Activated CD4-positive, CD25-positive, alpha-beta regulatory T cell (primary cell): ENCODE measurements at places on chromosomes 7 and 10.

DNA sequence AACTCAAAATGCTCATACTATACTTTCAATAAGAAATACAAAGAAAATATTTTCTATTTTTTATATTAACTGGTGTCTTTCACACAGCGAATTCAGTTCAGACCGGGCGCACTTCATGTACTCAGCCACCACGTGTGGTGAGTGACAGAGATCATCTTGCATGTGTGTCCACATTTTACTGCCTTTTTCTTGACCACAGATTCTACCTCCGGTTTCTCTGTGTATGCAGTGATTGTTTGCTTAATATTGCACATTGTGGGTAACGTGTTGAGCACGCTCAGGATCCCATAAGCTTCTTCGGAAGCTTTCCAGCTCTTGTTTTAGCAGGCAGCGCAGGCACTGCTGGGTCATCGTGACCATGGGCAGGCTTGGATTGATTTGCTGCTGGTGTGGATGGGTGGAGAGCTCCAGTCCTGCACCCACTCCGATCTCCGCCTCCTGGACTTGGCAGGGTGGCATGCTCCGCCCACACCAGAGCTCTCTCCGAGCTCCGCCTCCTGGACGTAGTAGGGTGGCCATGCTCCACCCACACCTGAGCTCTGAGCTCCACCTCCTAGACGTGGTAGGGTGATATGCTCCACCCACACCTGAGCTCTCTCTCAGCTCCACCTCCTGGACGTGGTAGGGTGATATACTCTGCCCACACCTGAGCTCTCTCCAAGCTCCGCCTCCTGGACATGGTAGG, 253.3 kb downstream of the DIP2C start:
- no peak for DNase-seq

DNA sequence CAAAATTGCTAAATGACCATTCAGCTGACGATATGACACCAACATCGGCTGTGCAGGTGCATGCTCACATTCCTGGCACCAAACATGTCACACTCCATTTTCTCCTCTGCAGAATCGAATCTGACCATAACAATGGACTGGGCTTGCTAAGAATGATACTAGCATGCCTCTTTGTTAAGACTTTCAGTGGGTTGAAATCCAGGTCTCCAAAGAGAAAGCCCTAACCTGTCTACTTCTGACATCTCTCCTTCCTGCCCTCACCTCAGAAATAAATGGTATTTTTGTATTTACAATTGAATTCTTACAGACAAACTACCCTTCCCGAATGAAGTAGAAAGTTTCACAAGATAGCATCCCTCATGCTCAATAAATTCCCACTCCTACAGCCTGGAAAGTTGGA, 373.9 kb downstream of the KCNMA1 start:
- no peak for DNase-seq

GRCh38 chr7:50145226-50145625, 52.2 kb upstream of the ZPBP start:
- DNase-seq, result no peak

DNA sequence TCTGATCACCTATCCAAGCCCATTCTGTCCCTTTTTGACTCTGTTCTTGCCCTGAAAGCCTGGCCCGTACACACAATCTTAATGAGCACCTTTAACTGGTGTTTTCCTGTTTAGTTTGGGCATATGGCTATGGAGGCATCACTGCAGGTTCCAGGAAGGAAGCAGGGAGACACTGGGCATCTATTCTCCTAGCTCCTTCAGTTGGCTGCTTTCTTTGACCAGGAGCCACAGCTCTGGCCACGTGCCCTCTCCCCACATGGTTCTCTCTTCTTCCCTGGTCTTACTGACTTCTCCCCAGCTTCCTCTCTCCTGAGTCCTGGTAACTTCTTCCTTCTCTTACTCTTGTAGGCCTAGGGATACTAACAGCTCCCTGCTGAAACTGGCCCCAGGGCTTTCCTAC, 144.4 kb downstream of the CREB5 start:
- DNase-seq, result no peak

- no peak for DNase-seq
Observed at GRCh38 chr10:48477616-48478015, 127.3 kb downstream of the ARHGAP22 start.

- no peak for DNase-seq
Observed at GRCh38 chr7:133977409-133978274, 149.5 kb upstream of the LRGUK start.

- no peak for DNase-seq
Observed at GRCh38 chr10:117159390-117159789, 21.3 kb upstream of the VAX1 start.

- DNase-seq, result no peak
Observed at GRCh38 chr7:106608661-106609060, 52.3 kb downstream of the CCDC71L start.

GRCh38 chr10:33192190-33192589, 142.3 kb downstream of the NRP1 start:
- DNase-seq, result no peak

GRCh38 chr7:77337456-77337990, 78.6 kb downstream of the GSAP start:
- DNase-seq, result no peak

DNA sequence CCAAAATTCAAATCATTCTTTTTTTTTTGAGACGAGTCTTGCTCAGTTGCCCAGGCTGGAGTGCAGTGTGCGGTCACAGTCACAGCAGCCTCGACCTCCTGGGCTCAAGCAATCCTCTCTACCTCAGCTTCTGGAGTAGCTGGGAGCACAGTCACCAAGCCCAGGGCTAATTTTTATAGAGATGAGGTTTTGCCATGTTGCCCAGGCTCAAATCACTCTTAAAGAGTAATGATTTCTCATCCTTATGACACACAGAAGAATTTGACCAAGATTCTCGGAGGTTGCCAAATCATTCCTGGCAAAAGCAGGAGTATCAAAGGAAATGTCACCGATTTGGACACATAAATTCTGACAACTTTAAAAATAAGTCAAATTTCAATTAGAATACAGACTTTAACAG, 39.1 kb downstream of the SIRT1 start:
- DNase-seq, result no peak

DNA sequence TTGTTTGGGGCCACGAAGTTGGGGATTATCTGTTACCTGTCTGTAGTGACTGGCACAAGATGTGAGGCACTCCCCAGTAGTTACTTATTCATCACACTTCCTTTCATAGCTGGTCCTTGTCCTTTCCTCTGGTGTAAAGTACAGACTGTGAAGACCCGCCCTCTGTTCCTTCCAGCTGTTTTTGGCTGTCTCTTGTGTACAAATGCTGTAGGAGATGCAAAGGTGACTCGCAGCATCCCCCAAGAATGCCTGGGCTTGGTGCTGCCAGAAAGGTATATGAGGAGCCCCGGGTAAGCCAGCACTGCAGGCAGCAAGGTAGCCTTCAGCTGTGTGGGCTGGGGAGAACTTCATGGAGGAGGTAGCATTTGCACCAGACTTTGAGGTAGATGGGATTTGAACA, 236.6 kb downstream of the EBF3 start:
- DNase-seq, result no peak

GRCh38 chr7:74028321-74028838, 407 bp downstream of the ELN start:
- DNase-seq, result no peak

DNA sequence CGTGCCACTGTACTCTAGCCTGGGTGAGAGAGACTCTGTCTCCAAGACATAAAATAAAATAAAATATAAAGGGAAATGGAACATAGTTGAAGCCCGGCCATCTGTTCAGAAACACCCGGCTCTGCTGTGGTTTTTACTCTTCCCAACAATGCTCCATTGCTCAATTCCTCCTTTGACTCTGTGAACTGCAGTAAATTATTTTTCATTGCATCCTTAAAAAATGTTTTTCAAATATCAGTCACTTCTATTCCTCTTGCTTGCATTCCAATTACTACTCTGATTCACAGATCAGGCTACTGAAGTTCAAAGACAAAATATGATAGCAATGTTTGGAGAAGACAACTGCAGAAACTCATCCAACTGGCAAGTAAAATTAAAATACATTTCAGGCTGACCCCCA, 983.0 kb downstream of the SORCS1 start:
- no peak for DNase-seq

DNA sequence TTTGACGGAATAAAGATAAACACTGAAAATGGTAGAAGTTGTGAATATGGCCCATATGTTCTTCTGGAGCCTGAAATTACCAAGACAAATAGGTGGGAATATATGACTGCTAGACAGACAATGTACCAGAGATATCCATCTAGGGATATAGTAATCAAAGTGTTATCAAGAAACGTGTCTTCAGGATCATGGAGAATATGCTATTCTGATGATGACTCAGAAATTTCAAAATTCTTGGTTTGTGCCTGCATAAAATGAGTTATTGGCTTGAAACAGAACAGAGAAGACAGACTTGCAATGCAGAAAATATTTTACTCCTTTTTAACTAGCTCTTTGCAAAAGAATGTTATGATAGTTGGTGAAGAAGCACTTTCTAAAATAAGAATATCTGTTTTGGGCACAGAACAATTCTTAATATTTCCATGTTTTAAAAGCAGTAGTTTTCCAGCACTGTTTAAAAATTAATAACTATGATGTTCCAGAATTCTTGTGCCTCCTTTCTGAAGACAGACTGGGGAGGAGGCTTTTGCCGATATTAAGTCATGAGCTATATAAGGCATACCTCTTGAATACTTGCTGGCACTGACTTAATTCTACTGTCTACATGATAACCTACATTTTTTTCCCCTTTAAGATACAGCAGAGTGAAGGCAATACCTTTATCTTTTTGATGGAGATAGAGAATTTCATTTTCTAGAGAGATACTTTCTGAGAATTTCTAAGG, 34.4 kb upstream of the CABCOCO1 start:
- no peak for DNase-seq

DNA sequence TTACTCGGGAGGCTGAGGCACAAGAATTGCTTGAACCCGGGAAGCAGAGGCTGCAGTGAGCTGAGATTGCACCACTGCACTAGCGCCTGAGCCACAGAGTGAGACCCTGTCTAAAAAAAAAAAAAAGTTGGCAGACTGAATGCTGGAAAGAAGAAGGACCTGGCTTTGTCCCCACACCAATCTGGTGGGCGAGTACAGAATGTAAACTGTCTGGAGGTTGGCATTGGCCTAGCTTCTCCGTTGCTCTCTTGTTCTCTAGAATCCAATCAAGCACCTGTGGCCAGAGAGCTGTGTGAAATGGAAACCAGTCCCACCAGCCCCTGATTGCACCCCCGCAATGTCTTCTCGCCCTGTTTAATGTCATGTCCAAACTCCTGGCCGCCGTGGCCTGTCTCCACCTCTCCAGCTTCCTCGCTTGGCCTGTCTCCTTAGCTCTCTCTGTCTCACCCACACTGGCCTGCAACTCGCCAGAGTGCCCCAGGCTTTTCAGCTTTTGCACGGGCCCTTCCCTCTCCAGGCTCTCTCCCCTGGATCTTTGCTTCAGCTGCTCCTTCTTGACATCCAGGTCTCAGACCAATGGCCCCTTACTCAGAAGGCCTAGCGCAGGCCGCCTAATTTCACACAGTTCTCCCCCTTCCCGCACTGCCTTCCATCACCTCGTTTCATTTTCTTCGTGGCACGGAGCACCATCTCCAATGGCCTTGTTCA, 670 bp upstream of the AGK start:
- DNase-seq, result no peak

DNA sequence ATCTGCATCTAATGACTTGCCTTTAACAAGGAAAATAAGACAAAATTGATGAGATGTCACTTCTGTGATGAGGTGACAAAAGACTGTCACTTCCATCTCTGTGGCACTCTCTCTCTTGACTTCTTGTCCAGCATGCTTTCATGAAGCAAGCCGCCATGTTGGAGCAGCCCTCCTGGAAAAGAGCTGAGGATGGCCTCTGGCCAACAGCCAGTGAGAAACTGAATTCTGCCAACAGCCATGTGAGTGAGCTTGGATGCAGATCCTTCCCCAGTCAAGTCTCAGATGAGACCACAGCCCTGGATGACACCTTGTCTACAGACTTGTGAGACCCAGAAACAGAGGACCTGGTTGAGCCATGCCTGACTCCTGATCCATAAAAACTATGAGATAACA, 412.6 kb upstream of the SHH start:
- DNase-seq, result no peak

DNA sequence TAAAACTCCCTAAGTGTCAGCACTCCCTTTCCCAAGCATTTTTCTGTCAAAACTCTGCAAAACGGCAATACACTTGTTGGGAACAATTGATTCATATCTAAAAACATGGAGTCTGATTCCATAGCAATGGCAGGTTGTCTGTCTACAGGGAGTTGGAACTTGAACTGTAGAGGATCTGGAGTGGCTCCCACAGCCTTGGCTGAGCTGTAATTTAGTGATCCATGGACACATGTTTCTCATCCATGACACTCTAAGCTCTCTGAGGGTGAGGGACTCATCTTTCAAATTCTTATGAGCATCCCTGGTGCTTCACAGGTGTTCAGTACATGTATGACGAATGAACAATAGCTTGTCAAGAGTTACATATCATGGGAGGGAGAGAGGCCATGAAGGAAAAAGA, 466.1 kb downstream of the GRID1 start:
- DNase-seq, result no peak

GRCh38 chr10:84172467-84173356, 889 bp upstream of the GPR15LG start:
- DNase-seq, result no peak

DNA sequence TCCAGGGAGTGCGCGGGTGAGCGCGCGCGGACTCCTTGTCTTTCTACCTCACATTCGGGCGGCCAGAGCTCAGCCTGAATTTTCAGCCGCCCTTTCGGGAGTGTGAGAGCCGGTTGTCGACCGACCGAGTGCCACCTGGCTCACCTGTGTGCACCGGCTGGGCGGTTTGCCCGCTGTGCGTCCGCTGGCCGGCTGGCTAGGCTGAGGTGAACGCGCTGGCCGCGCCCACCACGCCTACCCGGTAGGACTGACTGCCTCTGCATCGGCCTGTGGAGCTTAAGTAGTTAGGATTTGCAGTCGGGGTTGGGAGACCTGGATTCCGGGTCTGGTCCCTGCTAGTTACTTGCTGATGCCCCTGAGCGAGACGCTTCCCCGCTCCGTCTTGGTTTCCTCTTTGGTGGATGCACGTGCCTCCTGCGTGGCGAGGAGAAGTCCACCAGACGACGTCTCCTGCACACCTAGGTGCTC, 553 bp downstream of the TSPAN15 start:
- DNase-seq, result no peak

GRCh38 chr7:130258494-130259078, 8.1 kb upstream of the CPA2 start:
- DNase-seq, result no peak
